Progenitor cell of endocrine pancreas (in vitro differentiated cells): ENCODE measurements at places on chromosomes 2 and 18. TPM values are rescaled to one million over a fixed set of nuclear protein-coding genes. Genes with fewer than 3 reads are reported as not detected.
A peak's percentile ranks its signal among the peaks of the same experiment; 100 is the strongest.

ATAD2B gene
- 34.8 and 38.3 TPM in 2 replicates for total RNA-seq

SKOR2 gene
- total RNA-seq = not detected in 2 replicates

SNED1 gene
- total RNA-seq = 2.2 and 2.5 TPM in 2 replicates

GTF2A1L gene
- total RNA-seq = not detected in 2 replicates

HPCAL1 gene
- total RNA-seq = 16.5 and 16.8 TPM in 2 replicates

- no peak for DNase-seq
These were observed 2.4 kb downstream of the CDK5R2 start for GRCh38 chr2:218961651-218962570.

- no peak for DNase-seq
These were observed 19.0 kb downstream of the DYM start for GRCh38 chr18:49441338-49441938.

- no peak for DNase-seq
These were observed 33.3 kb upstream of the CABLES1 start for GRCh38 chr18:23101861-23102432.

- no peak for DNase-seq
These were observed 249.9 kb upstream of the HDAC4 start for GRCh38 chr2:239650674-239651073.

- no peak for DNase-seq
These were observed 64.1 kb downstream of the SOX11 start for GRCh38 chr2:5756272-5756671.

- DNase-seq = peak; percentile 66
These were observed 56.2 kb upstream of the ROCK1 start for GRCh38 chr18:21167641-21168377.

- DNase-seq = no peak
These were observed 33.0 kb downstream of the RAB1A start for GRCh38 chr2:65096948-65097347.

DNA sequence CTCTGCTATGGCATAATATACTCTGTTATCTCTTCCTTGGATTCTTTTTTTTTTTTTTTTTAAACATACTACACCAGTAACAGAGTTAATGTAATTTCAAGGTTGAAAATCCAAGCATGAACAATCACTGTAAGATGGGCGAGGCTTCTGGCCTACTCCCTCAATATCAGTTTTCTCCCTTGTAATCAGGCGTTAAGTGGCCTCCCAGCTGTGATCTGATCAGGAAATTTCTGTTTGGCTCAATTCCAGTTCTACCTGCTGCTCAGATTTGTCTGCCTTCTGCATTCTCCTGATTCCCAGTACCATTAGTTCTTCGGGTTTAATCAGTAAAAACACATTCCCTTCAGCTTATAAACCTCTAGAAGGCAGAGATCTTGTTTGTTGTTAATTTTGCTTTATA, 18.6 kb downstream of the PRKD3 start:
- no peak for DNase-seq
